AG09319 (cell line): ENCODE measurements at places on chromosomes 7 and 10.

DNA sequence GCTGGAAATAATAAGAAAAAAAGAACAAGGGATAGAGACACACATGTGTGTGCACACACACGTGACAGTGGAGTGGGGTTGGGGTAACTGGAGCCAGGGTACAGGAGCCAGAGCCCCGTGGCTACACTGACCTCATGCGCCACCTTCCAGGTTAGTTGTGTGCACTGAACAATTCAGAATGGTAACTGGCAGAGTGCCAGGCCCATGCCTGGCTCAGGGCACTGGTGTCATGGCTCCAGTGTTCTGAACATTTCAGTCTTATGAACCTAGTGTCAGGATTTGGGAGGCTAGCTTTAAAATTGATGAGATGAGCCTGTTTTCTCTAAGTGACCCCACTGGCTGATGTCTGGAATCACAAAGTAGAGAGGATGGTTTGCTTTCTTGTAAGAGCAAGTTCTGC, 269.6 kb downstream of the SORCS3 start:
- DNase-seq: no peak

DNA sequence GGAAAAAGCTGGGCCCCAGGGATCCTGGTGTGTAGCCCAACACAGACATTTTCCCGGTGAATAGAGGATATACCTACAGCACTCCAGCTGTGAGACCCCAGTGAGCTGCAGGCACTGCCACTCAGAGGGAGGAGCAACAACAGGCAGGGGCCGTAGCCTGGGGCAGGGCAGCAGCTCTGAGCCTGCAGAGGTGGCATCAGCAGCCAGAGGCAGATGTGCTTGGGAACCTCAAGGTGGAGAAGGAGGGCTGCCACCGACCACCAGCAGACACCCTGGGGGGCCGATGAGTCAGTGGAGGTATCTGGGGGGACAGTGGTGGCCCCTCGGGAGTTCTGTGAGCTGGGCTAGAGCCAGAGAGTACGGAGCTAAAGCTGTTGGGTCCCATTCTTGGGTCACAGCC, 110.2 kb upstream of the GDF10 start:
- DNase-seq: no peak

- no peak for DNase-seq
Measured at GRCh38 chr7:76089865-76090475, 42.1 kb downstream of the MDH2 start.

DNA sequence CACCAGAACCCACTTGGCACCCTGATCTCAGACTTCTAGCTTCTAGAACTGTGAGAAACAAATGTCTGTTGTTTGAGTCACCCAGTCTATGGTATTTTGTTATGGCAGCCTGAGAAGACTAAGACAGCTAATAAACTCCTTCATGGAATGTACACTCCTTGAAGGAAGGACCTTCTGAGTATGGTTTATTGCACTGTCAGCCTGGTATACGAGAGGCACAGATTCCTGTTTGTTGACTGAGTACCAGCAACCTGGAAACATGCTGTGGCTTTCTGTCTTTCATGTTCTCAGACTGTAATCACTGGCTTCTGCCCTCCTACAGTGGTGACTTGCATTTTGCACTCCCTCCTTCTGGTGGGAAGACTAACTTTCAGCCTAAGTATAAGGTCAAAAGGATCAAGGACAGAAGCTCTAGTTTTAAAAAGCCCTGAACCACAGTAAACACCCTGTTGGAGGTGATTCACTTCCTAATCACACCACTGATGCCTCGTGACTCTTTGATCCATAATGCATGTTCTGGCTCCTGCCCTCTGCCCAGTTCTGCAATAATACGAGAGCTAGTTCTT, 319.0 kb upstream of the NPSR1 start:
- DNase-seq: no peak

DNA sequence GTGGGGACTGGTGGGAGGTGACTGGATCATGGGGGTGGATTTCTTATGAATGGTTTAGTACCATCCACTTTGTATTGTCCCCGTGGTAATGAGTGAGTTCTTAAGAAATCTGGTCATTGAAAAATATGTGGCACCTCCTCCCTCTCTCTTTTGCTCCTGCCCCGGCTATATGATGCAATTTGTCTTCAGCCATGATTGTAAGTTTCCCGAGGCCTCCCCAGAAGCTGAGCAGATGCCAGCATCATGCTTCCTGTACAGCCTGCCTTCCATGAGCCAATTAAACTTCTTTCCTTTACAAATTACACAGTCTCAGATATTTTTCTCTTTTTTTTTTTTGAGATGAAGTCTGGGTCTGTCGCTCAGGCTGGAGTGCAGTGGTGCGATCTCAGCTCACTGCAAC, 2.6 kb upstream of the KDM7A start:
- no peak for DNase-seq

GRCh38 chr10:13165177-13165576, 3.8 kb downstream of the MCM10 start:
- no peak for DNase-seq

- DNase-seq: no peak
Measured at GRCh38 chr10:100623521-100624230, 87.9 kb downstream of the HIF1AN start.

- DNase-seq: no peak
Measured at GRCh38 chr10:90983914-90984549, 63.1 kb upstream of the ANKRD1 start.

- peak; percentile 64 for DNase-seq
Measured at GRCh38 chr10:32056136-32057035, at the start of gene KIF5B. TSS of gene KIF5B (minus strand) at chr10:32056425. CDS start at chr10:32055973, 452 bp downstream.

GRCh38 chr7:117876761-117877160, 3.5 kb upstream of the CTTNBP2 start:
- DNase-seq: no peak

DNA sequence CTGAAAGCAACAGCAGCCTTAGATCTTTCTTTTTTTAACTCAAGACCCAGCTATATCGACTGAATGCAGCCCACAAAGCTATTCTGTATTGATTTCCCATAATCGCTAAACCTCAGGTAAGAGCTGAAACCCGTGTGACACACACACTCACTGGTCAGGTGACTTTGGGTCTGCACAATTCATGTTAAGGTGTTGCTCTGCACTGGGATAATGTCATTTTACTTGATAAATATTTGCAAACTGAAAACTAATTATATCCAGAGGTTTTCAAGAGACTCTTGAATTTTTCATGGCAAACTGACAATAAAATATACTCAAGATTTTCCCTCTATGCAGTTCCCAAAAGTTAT, 33.1 kb downstream of the SCRN1 start:
- no peak for DNase-seq

- DNase-seq: no peak
Measured at GRCh38 chr7:55962014-55962413, 2.4 kb upstream of the NIPSNAP2 start.

DNA sequence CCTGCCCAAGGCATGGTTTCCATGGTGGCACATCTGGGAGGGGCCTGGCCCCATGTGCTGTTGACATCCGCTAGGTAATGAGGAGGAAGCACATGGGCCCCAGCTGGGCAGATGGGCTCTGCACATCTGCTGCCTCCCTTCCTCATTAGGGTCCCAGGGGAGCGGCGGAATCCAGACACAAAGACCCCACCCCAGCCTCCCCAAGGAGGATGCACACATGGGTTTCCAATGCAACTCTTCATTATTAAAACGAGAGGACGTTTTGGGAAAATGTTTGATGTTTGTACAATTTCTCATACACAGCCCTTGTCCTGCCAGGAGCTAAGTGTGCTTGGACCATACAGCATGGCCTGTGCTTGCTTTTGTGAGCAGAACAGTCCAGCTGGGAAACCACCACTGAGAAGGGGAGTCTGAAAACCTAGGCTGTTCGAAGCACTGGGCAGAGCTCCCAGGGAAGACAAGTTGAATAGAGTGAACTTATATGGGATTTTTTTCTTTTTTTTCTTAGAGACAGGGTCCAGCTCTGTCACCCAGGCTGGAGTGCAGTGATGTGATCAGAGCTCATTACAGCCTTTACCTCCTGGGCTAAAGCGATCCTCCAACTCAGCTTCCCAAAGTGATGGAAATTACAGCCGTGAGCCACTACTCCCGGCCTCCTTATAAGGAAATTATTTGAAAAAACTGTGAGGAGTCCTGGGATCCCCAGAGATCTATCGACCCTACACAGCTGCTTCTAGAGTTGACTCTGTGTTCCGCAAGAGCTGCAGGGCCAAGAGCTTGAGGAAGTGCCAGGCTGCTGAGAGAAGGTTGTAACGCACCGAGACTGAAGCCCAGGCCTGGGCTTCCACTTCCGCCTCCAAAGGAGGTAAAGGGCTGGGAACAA, 23.4 kb downstream of the FAM107B start:
- no peak for DNase-seq

- no peak for DNase-seq
Measured at GRCh38 chr7:155483868-155484325, 26.0 kb downstream of the EN2 start.

DNA sequence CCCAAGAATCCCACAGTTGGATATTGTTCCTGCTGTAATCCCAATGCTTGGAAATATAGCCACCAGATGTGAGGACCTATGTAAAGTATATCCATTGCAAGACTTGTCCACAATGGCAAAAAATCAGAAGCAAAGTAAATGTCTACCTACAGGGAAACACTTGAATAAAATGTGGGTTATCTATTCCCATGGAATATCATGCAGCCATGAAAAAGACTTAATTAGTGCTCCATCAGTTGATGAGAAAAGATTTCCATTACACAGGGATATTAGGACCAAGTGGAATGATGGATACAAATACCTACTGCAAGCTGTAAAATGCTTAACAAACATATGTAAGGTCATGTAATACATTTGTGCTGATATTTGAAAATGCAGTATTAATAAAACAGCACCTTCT, 131.2 kb downstream of the BTAF1 start:
- no peak for DNase-seq

DNA sequence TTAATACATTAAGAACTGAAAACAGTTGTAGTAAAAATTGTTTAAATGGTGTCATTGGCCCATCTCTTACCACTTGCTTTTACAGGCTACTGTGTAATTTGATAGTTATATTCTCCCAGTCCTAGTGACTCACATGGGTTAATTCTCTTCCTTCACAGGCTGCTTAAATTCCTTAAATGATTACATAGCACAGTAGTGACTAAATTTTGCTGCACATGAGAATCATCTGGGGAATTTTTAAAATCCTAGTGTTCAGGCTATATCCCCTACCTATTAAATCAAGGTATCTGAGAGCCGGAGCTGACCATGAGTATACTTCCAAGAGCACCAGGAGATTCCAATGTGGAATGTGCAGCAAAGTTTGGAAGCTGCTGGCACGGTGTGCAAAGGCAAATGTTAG, 45.3 kb upstream of the ZNF800 start:
- peak; percentile 11 for DNase-seq

- DNase-seq: no peak
Measured at GRCh38 chr7:124088590-124088989, 55.7 kb upstream of the TMEM229A start.

- no peak for DNase-seq
Measured at GRCh38 chr7:16646472-16647072, 591 bp downstream of the BZW2 start.

GRCh38 chr7:25731068-25731845, 420.7 kb upstream of the NFE2L3 start:
- DNase-seq: no peak

GRCh38 chr7:14124716-14125115, 135.2 kb upstream of the ETV1 start:
- no peak for DNase-seq

DNA sequence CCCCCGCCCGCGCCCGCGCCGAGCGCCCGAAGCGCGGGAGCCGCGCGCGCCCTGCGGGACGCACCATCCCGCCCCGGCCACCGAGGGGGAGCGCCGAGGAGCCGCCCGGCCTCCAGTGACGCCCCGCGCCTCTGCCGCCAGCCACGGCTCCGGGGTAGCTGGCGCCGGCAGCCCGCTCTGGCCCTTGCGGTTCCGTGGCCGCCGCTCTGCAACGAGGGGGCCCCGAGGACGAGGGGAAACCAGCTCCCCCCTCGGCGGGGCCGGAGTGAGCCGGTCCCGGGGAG, at the start of gene PAXIP1:
Gene PAXIP1, minus strand, starts transcription at position 33 of the 284 bp plus-strand sequence. CDS start 195 bp downstream, outside the sequence.
- peak; percentile 11 for DNase-seq
